IMR-90 (cell line): ENCODE measurements at places on chromosomes 13 and 19. TPM values are rescaled to one million over a fixed set of nuclear protein-coding genes. Genes with fewer than 3 reads are reported as not detected.

SPC24 gene
- total RNA-seq, result 68.3 and 97.5 TPM in 2 replicates

DNA sequence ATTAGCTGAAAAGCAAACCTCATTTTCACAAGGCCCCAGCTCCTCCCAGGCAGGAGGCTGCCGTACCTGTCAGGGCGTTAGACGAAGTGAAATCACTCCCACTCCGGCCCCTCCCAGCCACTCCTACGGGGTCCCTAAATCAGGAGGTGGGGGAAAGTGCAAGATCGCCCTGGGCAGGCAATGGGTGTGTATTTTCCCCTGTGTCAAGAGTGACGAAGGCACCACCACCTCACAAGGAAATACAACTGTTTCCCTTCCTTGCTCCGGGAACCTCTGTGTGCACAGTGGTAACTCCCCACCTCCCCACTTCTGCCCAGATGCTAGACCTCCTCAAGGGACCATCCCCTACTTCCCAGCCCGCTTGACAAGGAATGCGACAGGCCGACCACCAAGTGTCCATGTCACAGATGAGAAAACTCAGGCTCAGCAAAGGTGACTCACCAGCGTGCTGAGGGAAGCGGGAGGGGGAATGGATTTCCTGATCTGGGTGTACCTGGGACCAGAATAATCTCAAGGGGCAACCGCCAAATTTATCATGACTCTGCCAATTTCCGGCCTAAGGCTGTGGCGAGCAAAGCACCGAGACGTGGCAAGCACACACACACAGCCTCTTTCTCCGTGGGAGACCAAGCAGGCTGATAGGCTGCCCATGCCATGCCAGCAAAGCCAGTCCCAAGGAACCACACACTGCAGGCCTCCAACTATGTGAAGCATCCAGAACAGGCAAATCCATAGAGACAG is 7.3 kb downstream of the PPP6R1 start:
- peak; percentile 16 for DNase-seq

MEIS3 gene
- total RNA-seq, result 28.3 and 32.4 TPM in 2 replicates

DNA sequence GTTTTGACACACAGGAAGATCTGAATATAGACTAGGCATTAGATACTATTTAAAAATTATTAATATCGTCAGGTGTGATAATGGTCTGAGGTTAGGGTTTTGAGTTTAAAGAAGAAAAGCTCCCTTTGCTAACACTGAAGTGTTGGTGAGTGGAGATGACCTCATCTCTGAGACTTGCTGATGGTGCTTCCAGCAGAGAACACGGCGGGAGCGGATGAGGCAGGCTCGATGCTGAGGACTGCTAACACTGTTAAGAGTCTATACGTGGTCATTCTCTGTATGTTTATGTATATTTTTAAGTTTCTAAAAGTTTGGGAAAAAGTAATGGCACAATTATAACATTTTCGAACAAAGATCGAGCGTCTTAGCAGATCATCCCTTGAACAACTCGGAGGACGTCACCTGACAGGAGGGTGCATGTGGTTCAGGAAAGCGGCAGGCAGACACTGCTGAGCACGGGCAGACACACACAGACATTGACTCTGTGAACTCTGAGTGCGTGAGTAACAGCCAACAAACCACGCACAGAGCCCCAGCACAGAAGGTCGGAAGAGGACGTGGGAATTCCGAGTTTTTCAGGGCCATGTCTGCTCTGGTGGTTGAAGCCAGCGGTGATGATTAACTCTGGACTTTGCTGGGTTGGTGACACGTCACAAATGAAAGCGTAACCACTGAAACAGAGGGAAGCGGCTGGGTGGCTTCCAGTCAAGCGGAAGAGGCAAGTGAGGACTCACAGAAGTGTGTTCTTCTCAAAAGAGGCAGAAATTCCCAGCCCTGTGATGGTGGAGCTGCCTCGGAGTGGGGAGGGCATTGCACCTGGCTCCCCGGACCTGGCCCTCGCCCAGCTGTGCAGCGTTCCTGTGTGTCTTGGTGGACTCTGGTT is 91.9 kb upstream of the TEX29 start:
- DNase-seq, result peak; percentile 34

DNA sequence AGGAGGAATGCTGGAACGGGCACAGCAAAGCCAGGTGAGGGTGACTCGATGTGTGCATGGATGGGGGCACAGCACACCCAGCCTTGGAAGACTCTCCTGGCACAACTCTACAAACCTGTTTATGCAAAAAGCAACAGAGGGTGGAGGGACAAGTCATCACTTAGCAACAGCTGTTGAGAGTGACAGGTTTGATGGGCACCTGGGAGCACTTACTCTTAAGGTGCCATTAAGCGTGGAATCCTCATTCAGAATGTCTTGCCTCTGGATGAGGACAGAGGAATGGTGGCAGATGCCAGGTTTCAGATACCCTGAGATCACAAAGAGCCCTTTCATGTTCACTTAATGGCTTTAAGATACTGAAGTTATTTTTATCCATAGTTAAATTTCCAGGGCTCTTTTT is 97.0 kb downstream of the DCT start:
- no peak for DNase-seq

GRCh38 chr13:28179974-28180373 is 41.6 kb downstream of the PAN3 start:
- DNase-seq, result peak; percentile 2

SGTA gene
- total RNA-seq, result 17.4 and 20.6 TPM in 2 replicates

- no peak for DNase-seq
These were observed 15.4 kb downstream of the CBARP start for GRCh38 chr19:1222394-1222793.

- DNase-seq, result no peak
These were observed 790 bp downstream of the TPM4 start for GRCh38 chr19:16076958-16077611.
